ENCODE measurements at places on chromosomes 4 and X.

- DNase-seq = no peak
These were observed 23.3 kb downstream of the CTSO start for GRCh38 chr4:155930330-155930729.

- DNase-seq = no peak
These were observed 65.3 kb downstream of the PAPSS1 start for GRCh38 chr4:107654694-107655093.

DNA sequence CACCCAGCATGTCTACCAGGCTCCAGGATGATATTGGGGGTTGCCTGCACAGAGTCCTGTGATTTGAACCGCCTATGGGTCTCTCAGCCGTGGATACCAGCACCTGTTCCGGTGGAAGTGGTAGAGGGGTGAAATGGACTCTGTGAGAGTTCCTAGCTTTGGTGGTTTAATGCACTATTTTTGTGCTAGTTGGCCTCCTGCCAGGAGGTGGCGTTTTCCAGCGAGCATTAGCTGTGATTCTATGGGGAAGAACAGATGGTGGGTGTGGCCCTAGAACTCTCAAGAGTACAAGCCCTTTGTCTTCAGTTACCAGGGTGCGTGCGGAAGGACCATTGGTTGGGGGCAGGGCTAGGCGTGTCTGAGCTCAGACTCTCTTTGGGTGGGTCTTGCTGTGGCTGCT, 316.9 kb upstream of the AMOT start:
- DNase-seq = no peak

- peak; percentile 25 for DNase-seq
These were observed 103.0 kb downstream of the CPZ start for GRCh38 chr4:8695237-8696219.

- peak; percentile 61 for DNase-seq
These were observed 650.2 kb upstream of the DIPK2B start for GRCh38 chrX:45850775-45851433.

GRCh38 chr4:174198828-174199227, 84.6 kb downstream of the FBXO8 start:
- DNase-seq = no peak

DNA sequence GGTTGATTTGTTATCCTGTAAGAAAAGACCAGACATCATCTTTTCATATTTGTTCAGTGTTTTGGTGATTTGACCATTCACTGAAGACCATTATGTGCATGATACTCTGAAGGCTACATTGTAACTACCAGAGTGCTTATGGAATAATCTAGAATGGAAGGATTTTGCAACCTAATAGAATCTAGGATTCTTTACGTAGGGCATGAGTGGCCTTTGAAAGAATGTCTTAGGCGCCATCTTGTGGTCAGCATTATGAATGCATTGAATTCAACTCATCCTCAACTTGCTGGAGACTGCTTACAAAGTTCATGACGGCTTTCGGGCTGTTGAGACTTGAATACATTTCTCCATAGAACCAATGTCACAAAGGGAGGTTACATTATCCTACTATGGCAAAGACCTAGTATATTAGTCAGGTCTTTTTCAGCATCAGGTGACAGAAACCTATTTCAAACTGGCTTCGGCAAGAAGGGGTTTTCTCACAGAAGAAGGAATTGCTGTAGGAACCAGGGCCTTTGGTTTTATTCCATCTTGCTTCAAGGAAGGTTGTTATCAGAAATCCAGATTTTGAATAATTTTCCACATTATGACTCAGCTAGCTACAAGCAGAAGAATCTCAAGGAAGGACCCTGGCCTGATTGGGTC, 104.1 kb downstream of the GPAT3 start:
- DNase-seq = peak; percentile 53

GRCh38 chrX:84165711-84166110, 22.3 kb downstream of the RPS6KA6 start:
- no peak for DNase-seq

DNA sequence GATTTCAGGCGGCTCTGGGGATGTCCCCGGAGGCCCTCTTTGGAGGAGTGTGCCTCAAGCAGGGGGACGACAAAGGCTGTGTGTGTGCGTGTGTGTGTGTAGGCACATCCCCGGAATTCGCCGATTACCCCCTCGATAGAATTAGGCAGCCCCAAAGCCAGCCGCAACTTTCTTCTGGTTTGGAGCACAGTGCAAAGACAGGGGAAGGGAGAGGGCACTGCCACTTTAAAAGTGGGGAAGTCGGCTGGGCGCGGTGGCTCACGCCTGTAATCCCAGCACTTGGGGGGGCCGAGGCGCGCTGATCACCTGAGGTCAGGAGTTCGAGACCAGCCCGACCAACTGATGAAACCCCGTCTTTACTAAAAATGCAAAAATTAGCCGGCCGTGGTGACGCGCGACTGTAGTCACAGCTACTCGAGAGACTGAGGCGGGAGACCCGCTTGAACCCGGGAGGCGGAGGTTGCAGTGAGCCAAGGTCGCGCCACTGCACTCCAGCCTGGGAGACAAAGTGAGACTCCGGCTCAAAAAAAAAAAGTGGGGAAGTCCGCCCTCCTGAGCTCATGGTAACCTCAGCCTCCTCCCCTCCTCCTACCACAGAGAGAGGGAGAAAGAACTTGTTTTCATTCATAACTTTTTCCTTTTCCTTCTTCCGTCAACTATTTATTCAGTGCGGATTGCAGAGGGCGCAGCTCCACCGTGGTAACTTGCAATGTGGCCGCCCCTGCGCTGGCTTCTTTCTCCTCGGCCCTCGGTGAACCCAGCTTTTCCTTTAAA, 2.4 kb downstream of the SPRY1 start:
- peak; percentile 78 for DNase-seq

DNA sequence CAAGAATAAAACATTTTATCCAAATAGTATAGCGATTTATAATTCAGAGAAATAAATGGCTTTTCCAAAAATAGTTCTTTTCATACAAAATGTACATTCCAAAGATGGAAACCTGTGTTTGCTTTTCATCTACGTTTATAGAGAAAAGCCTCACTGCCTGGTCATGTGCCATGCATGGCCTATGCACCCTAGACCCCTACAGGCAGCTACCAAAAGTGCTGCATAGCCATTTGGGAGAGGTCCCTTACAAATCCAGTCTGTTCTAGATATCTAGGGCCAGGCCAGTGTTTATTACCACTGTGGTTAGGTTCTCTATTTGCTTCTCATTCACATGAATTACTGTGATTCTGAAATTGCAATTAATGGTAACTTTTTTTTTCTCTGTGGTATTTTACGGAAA, 17.2 kb downstream of the HMGB2 start:
- DNase-seq = no peak

- no peak for DNase-seq
These were observed 111.8 kb downstream of the APBB2 start for GRCh38 chr4:41102414-41103092.

DNA sequence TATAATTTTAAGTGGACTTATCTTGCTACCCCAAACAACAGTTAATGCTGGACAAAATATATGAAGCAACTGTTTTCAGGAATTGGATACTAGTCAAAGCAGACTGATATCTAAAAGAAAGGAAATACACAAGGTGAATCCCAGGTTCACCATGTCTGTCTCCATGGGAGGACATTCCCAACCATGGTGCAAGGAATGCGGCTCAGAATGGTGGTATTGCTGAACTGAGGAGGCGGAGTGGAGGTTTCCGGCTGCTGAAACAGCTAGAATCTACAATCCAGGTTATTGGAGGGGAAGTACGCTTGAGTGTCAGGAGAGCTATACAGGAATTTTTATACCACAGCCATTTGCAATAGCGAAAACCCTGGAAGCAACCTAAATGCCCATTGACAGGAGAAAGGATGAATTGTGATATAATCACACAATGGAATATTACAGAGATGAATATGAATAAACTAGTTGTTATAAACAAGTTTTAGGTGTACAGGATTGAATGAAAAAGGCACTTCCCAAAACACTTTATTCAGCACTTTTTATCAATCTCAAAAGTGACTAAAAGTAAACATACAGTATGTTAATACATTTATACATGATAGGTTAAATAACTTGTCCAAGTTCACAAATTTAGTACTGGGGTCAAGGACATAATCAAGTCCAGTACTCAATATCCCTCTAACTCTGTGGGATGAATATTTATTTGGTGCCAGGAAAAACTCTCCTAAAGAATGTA, 9.0 kb downstream of the HMGB2 start:
- DNase-seq = no peak

DNA sequence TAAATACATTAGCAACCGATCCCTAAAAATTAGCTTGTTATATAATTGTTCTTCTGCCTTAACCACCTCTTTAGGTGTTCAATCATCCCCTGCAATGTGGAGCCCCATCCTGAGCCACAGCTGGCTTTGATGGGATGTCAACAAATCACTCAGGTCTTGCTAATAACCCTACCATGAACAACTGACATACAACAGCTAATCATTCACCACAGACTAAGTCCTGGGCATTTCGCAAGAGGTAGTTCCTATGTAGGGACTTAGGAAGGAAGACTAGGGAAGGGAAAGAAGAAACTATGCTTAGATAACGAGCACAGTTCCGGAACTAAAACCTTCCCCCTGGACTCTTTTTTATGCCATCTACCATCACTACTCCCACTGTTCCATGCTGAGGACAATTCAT, 63.6 kb upstream of the PTCHD1 start:
- no peak for DNase-seq

DNA sequence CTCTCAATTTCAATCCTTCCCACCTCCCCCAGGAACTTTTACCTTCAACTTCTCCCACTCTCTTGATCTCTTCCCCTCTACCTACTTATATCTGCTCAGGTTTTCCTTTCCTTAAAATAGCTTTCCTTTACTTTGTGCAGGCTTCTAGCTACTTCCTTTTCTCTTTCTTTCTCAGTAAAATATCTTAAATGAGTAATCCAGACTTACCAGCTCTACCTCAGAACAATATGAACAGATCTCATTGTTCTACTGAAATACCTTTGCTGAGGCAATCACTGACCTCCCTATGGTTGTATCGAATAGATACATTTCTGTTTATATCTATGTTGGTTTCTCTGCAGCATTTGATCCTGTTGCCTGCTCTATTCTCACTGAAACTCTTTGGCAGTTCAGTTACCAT, 86.7 kb upstream of the WDR44 start:
- DNase-seq = no peak

GRCh38 chr4:78768452-78769180, 7.5 kb upstream of the BMP2K start:
- DNase-seq = no peak

- DNase-seq = no peak
These were observed 60.0 kb downstream of the SHROOM3 start for GRCh38 chr4:76494871-76495590.

DNA sequence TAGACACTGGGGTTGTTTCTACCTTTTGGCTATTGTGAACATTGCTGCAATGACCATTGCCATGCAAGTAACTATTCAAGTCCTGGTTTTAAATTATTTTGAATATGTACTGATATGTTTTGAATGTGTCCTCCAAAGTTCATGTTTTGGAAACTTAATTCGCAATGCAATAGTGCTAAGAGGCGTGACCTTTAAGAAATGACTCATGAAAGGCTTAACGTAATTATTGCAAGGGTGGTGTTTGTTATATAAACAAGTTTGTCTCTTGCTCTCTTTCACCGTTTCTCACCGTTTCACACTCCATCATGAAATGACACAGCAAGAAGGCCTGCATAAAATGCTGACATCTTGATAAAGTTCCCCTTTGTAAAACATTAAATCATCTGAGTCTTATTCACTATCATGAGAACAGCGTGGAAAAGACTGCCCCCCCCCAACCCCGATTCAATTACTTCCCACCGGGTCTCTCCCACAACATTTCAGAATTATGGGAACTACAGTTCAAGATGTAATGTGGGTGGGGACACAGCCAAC, 506.9 kb upstream of the FAM47C start:
- DNase-seq = no peak

- no peak for DNase-seq
These were observed 126.1 kb downstream of the EIF4E start for GRCh38 chr4:98802770-98803198.

- DNase-seq = no peak
These were observed 4.7 kb upstream of the IL1RAPL1 start for GRCh38 chrX:28582511-28582910.

DNA sequence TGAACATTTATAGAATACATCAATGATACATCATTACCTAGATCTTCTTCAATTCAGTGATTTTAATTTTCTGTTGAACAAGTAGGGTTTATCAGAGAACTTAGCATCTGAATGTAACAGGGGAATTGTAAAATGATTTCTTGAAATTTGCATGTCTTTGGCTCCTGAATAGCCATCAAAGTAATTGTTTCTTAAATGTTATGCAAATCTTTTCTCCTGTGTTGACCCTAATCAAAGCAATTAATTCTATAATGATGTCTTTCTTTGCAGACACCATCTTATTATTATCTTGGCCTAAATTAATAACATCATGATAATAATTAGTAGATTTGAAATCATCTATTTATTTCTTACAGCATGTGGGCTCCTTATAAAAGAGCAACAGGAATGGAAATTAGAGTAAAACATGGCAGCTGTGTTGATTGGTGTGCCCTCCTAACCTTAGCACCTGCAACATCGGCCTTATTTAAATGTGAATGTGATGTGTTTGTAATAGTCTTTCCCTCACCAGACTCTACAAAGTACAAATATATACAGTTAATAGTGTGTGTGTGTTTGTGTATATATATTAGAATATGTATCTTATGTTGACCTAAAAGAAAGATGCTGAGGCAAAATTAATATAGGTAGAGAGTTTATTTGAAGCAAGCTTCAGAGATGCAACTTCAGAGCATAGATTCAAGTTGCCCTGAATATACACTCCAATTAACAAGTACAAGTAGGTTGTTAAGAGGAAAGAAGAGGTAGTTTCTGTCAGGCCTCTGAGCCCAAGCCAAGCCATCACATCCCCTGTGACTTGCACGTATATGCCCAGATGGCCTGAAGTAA, 328.0 kb upstream of the TECRL start:
- no peak for DNase-seq

- no peak for DNase-seq
These were observed 271.9 kb downstream of the PABPC4L start for GRCh38 chr4:133929531-133930239.

- DNase-seq = no peak
These were observed 97.4 kb downstream of the GPM6A start for GRCh38 chr4:175714686-175715085.

Measured in ecto neural progenitor cell (in vitro differentiated cells).